ENCODE measurements at places on chromosomes 7 and 10.

- no peak for DNase-seq
Observed at GRCh38 chr10:100907175-100907574, 5.6 kb upstream of the SLF2 start.

DNA sequence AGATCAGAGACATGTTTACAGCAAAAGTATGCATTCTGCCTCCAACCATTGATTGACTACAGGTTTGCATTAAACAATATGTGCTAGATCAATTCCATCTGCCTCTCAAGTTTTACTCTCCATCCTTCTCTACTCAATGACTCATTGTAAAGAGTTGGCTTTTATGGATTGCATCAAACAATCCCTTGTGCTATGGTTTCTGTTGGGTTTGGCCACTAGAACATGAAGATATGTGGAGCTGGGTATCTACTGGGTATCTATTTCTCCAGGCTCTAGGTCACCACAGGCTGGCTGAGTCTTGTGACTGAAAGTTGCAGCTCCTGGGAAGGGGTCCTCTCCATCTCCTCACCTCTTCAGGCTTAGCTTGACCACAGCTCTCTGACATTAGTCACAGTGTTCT is 204.7 kb downstream of the DGKI start:
- DNase-seq: no peak

GRCh38 chr10:128400564-128400963 is 274.3 kb upstream of the MKI67 start:
- DNase-seq: no peak

DNA sequence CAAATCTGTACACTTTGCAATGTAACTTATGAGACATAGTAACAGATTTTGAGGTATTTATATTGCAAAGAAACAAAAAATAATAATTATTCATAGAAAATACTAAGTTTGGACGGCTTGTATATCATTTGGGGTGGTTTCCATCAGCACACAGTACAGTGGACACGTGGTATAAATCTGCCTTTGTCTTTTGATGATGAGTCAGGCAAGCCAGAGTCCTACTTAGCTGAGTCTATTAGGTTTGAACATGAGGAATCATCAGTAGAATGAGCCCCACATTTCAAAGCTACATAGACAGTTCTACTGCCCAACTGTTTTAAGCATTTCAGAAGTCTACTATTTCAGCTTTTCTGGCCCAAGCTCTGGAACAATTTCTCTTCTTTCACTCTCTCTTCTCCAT is 803.2 kb downstream of the PHTF2 start:
- DNase-seq: peak; percentile 5

GRCh38 chr10:88066319-88066718 is 202.9 kb downstream of the PTEN start:
- DNase-seq: no peak

- DNase-seq: no peak
Observed at GRCh38 chr10:126868371-126868770, 36.9 kb upstream of the DOCK1 start.

- no peak for DNase-seq
Observed at GRCh38 chr7:7922684-7923385, 45.8 kb upstream of the GLCCI1 start.

DNA sequence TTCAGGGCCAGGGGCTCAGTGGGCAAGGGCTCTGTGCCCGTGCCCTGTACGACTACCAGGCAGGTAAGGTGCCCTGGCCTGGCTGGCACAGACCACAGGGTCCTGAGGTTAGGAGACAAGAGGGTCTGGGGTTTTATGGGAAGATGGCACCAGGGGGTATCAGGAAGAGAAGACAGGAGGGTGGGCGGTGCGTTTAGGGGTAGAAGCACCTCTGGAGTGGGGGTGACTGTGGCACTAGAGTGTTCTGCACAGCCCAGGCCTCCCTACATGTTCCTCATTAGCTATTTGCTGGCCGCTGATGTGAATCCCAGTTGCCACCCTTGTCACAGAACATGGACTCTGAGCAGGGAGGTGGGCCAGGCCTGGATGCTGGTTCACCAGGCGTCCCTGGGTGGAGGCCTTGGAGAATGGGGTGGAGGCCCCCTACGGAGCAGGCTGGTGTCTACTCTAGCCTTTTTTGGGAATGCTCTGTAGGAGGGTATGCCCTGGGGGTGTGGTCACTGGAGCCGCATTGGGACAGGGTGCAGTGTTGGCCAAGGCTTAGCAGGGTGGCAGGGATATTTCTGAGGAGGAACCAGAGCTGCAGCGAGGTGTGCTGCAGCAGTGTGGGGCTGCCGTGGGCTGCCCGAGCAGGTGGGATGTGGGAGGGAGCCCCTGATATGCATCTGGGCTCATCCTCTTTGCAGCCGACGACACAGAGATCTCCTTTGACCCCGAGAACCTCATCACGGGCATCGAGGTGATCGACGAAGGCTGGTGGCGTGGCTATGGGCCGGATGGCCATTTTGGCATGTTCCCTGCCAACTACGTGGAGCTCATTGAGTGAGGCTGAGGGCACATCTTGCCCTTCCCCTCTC is 5.0 kb downstream of the PGAM2 start:
- no peak for DNase-seq

GRCh38 chr10:110746254-110746826 is 102.2 kb downstream of the RBM20 start:
- DNase-seq: peak; percentile 53

GRCh38 chr7:149074116-149074885 is 16.2 kb downstream of the ZNF786 start:
- no peak for DNase-seq

GRCh38 chr7:122199171-122199570 is 55.1 kb upstream of the AASS start:
- DNase-seq: no peak

DNA sequence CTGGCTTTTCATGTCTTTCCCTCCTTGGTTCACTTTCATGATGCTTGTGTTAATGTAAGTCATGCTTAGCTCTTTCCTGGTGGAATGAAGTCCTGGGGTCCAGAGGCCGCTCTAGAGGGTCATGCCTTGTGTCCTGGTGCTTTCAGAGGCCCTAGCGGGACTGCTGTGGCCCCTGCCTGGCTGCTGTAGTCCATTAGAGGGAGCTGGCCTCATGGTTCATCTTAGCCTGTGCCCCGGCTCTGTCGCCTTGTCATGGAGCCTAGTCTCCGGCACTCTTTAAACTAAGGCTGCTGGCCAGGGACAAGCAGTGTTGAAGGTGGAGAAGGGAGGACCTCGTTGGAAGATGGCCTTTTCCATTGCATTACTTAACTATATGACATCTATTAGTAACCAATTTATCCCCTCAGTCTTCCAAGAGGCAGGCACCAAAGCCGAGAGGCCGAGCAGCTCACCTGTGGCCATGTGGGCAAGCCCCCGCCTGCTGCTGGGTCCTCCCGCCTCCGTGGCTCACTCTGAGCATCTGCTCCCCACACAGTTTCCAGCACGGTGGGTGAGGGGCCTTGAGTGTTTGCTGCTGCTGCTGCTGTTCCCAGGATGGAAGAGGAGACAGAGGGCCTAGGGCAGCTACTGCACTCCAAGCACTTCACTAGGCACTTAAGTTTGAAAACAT is 5.0 kb upstream of the NDUFB2 start:
- no peak for DNase-seq

DNA sequence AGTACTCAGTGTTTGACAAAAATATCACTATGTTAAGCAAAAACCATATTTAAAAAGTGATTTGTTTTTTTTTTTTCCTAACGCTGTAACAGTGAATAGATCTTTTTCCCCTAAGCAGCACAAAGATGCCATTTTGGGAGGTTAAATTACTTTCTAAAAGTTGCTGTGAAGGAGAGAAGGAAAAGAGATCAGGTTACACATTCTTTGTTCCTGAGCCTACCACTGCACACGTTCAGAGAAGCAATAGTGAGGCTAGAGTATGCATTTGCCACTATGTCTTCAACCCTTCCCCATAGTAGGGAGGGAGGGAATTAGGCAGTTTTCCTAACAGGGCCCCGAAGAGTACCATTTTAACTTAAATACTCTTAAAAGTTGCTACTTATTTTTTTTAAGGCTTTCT is 38.9 kb downstream of the BMPR1A start:
- peak; percentile 35 for DNase-seq

DNA sequence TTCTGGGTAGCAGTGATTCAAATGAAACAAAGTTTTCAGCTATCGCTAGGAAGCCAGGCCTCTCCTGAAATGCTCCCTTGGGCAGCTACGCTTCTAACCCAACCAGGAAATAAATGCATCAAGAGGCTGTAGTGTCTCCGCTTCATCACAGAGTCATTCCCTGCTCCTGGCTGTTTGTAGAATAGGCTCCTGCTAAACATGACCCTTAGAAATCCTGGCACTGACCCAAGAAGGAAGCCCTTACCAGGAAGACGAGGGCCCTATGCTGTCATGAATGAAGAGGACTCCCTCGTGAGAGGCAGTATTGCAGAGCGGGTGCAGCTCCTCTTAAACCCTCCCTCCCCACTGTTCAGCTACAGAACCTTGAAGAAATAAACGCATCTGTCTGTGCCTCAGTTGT is 48.3 kb downstream of the NOD1 start:
- no peak for DNase-seq

GRCh38 chr10:124792998-124793352 is 1.3 kb upstream of the EEF1AKMT2 start:
- DNase-seq: no peak

GRCh38 chr7:468681-469562 is 50.7 kb downstream of the PDGFA start:
- peak; percentile 74 for DNase-seq

DNA sequence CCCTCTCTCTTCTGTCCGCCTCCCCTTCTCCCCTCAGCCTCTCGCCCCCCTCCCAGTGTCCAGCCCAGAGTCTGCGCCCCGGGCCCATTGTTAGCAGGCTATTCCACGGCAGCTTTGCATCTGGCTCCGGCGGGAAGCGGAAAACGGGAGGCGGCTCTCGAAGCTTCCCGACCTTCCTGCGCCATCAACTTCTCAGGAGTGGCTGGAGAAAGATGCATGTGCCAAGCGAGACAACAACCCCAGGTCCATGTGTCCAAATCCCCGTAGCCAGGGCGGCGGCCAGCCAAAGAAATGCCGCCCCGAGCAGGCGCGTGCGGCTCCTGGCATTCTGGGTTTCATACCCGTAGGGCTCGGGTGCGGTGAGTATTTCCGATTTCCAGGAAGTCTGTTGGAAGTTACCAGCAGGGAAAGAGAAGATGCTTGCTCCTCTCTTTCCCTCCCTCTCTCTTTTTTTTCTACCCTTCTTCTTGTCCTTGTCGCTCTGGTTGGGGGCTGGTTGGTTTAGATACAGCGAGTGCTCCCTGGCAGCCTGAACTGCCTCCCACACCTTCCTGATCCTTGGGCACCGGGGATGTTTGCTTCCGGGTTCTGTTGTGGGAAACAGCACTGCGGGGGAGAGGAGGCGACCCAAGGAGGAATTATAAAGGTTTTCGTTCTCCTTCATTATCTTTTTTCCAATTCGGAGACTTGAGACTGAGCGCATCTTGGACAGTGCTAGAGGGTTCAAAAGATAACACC is 1.2 kb upstream of the HOXA2 start:
- no peak for DNase-seq

DNA sequence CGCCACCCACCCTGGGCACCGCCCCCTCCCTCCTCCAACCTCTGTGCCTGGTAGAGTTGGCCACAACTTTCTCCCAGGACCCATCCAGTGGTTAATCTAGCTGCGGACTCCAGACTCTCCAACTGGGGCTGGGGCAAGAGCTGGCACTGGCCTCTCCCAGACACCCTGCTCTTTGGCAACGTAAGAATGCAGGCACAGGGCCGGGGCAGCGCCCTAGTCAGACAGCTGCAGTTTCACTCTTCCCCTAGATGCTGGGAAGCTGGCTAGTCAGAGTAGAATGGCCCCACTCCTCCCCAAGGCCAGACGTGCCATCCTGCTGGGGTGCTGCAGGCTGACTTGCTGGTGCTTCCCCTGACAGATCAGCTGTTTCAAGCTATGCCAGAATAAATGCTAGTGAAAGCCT is 22.1 kb downstream of the HSPA12A start:
- DNase-seq: no peak

DNA sequence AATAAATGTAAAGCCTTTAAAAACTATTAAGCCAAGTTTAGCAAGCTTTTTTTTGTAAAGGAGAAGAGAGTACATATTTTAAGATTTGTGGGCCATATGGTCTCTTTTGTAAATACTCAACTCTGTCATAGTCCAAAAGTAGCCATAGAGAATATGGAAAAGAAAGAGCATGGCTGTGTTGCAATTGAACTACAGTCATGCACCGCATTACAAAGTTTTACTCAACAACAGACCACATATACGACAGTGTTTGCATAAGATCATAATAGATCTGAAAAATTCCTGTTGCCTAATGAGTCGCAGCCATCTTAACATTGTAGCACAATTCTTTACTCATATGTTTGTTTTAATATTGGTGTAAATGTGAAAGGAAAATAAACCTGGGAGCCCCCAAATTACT is 440.8 kb downstream of the HTR7 start:
- DNase-seq: peak; percentile 68

GRCh38 chr10:113341138-113341537 is 211.7 kb upstream of the HABP2 start:
- no peak for DNase-seq

DNA sequence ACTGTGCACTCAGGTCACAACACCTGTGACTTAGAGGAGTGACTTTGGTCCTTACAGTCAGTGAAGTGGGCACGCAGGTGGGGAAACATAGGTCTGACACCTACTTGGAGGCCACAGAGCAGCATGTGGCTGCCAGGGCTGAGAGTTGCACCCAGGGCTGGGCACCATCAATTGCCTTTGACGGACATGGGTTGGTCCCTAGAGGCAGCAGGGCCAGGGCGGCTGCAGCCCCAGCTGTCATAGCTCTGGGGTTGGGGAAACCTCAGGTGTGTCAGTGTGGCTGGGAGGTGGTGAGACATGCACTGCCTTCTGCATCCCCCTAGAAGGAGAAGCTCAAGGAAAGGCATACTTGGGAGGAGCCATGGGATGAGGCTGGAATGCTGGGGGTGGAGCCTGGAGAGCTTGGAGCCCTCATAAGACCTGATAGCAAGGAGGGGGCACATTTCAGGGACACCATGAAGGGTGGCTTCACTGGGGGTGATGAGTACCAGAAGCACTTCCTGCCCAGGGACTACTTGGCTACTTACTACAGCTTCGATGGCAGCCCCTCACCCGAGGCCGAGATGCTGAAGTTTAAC is at the start of gene INMT:
Gene INMT, plus strand, starts transcription at position 440 of the 578 bp plus-strand sequence. Its CDS starts 16 bp downstream, at position 456.
- no peak for DNase-seq

DNA sequence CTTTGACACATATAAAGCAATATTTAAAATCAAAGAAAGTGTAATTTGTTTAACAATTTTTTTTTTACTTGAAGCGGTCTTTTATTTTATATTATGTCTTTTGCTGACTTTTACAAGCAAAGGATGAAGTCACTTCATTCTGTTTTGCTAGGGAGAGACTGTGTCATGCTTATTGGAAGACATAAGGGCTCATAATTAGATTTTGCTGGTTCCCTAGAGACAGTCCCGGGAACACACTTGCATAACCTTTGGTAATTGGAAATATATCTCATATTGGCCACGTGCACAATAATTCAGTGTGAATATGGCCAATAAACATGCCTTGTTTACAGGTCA is 448 bp upstream of the NET1 start:
- no peak for DNase-seq

DNA sequence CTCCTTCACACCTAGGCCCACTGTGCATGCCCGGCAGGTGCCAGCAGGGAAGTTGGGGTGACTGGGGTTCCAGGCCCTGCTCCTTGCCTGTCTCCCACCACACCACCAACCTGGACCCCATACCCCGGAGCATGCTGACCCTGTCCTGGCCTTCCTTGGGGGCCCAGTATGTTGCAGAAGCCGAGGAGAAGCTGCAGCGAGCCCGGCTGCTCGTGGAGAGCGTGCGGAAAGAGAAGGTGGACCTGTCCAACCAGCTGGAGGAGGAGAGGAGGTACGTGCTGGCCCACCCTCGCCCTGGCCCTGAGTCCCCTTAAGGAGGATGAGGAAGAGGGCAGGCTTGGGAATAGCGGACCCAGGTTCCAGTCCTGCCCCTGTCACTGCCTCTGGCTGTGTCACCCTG is 70.8 kb downstream of the CLIP2 start:
- DNase-seq: no peak

GRCh38 chr10:21495002-21495751 is 30.3 kb downstream of the SKIDA1 start:
- no peak for DNase-seq
